ENCODE measurements at places on chromosomes 1 and 21.

- DNase-seq = no peak
Measured at GRCh38 chr1:33306653-33307493, 14.0 kb downstream of the A3GALT2 start.

- no peak for DNase-seq
Measured at GRCh38 chr1:229162825-229163515, 107.9 kb upstream of the RAB4A start.

DNA sequence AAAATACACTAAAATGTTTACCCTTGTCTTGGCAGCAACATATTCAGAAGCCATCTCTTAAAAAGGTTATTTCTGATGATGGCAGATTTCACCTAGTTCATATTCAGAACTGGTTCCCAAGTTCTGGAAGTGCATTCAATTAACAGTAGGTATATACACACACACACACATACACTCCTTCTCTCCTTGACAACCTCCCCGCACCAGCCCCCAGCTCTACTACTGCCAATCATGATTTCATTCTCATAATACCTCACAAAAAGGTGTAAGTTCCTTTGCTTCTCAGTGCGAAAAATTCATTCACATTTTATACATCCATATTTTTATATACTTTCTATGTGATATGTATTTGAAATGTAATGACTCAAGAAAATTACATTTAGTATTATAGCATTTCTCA lies 228.1 kb upstream of the ST6GALNAC5 start:
- DNase-seq = no peak

GRCh38 chr21:38269576-38269936 lies 12.8 kb downstream of the KCNJ15 start:
- DNase-seq = no peak

DNA sequence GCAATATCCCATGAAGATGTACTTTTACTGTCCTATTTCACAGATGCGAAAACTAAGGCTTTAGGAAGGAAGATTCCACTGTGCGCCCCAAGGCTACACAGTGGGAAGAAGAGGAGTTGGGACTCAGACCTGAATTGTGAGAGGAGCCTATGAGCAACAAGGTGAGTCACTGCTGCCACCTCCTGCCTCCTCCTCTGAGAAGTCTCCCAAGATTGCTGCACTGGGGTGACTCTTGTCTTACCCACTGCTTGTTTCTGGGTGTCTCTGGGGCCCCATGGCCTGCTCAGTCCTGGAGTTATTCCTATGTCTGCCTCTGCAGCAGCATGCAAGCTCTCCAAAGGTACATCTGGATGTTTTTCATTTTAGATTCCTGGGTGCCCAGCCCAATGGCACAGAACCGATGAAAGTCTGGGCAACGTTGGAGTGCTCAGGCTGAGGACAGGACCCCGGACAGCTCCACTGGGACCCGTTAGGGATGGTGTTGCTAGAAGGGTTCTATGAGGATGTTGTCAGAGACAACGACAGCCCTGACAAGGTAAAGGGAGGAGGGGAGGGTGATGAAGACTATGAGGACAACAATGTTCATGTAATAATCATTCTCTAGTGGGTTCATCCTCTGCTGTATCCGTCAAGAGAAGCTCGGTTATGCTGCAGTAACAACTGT lies 11.0 kb upstream of the C1QA start:
- DNase-seq = no peak

DNA sequence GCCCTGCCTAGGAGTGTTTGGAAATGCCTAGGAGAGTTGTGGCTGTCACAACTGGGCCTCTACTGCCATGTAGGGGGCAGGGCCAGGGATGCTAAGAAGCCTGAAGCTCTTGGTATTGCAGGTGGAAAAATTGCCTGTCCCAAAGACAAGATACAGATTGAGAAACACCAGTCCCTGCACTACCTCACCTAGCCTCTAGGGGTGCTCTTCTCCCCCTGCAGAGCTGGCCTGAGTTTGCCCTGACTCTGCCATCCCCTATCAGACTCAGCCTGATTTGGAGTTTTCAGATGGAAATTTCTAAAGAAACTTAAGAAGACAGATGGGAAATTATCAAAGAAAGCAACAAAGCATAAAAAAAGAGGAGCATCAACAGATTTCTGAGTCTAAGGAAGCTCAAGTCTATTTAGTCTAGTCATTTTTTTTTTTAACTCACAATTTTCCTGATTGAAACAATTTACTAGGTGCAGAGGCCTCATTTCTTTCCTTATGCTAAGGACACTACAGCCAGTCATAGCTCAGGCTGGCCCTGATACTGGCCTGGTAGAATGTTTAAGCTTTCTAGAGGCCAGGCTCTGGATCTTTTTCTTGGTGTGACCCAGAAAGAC lies 61.4 kb upstream of the LRRN2 start:
- no peak for DNase-seq

- no peak for DNase-seq
Measured at GRCh38 chr1:168213349-168213748, 12.5 kb upstream of the SFT2D2 start.

All from smooth muscle cell of the brain vasculature (primary cell).